ENCODE measurements at places on chromosomes 12 and 14.

DNA sequence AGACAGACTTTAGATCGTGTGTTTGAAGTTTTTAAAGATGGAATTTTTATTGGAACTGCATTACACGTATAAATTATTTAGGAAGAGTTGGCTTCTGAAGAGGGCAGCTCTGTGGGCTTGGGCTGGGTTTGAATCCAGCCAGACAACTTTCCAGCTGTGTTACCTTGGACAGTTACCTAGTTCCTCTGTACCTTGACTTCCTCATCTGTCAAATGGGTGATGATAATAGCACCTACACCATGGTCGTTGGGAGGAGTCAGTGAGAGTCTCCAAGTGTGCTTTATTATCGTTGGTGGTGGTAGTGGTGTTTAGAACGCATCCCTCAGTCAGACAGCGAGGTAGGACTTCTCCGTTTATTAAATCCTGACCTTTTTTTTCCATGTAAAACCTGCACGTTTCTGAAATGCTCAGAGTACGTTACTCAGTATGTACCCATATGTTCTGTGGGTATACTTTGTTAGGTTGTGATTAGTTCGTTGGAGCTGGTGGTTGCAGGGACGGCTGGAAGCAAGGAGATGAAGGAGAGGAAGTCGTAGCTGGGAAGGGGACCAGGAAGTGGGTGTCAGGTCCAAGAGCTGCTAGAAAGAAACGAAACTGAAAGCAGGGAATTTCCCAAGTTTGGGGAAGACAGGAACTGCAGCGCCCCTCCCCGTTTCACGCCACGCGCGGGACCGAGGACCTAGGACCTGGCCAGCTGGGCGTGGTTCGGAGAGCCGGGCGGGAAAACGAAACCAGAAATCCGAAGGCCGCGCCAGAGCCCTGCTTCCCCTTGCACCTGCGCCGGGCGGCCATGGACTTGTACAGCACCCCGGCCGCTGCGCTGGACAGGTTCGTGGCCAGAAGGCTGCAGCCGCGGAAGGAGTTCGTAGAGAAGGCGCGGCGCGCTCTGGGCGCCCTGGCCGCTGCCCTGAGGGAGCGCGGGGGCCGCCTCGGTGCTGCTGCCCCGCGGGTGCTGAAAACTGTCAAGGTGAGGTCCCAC lies at the start of gene OAS3:
OAS3 (plus strand) TSS at position 734 of the 979 bp plus-strand sequence; CDS start at position 791, 57 bp downstream.
- peak; percentile 87 for DNase-seq

GRCh38 chr12:64583771-64584421 lies 26.4 kb upstream of the RASSF3 start:
- no peak for DNase-seq

DNA sequence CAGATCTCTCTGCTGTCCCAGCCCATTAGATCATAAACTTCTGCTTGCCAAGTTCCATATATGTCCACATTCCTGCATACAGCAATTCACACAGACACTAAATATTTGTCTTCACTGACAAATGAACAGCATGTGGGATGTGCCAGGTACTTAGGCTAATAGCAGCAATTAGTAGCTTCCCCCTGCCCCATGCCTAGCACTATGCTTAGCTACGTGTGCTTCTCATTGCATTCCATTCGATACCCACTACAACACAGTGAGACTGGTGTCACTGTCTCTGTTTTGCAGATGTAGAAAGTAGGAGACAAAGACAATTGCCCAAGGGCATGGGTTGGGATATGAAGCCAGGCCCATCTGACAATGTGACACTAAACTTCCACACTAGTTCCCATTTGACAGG lies 308.4 kb downstream of the BCL11B start:
- DNase-seq, result no peak

DNA sequence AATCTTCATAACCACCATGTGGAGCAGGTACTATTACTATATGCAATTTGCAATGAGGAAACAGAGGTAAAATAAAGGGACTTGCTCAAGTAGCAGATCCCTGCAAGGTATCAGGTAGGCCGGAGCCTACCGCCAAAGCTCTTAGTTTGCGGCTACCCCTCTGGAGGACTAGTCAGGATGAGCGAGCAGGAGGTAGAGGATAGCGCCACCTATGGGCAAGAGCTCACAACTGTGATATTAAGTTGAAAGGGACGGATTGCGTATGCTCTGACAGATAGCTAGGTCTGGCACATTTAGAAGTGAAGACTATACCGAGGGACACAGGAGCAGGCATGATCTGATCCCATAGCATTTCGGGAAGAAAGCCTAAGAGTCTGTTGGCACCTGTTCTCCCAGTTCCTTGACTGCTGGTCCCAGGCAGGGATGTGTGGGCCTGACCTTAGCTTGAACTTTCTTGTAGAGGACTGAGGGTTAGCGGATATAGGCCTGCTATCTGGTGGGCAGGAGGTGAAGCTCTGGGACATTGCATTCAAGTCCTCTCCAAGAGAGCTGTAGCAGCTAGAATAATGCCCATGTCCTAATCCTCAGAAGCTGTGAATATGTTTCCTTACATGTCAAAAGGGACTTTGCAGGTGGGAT lies 48.0 kb downstream of the SLC17A8 start:
- DNase-seq, result no peak

DNA sequence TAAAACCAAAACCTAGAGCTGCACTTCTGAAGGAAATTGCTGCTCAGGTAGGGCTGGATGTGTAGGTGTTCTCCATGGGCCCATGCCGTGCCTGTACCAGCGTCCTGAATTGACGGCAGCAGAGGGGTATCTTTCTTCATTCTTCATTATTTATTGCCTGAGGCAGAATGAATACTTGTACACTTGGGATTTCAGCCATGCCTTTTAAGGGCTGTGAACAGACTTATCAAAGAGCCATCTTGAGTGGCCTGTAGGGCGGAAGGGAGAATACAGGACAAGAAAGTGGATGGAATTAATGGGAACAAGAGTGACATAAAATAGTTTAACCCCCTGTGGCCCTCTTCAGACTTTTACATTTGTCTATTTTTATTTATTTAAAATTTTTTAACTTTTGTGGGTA lies 61.4 kb downstream of the RASSF3 start:
- no peak for DNase-seq

DNA sequence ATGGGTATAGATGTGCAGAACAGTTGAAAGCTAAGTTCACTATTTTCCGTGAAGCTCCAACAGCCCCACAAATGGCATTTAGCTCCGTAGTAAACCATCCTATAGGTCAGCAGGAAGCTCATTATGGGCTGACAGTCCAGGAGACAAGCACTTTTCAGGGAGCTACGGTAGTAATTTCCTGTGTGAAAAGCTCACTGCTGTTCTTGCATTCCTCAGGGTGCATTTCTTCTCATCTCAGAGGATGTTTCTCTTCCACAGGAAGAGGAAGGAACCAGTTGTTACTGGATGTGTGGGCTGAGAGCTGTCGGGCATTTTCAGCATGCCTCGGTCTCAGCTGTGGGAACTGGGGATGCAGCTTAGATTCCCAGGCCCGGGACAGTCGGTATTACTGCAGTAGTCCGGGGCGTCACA lies 72.8 kb downstream of the GALNT4 start:
- DNase-seq, result peak; percentile 62

DNA sequence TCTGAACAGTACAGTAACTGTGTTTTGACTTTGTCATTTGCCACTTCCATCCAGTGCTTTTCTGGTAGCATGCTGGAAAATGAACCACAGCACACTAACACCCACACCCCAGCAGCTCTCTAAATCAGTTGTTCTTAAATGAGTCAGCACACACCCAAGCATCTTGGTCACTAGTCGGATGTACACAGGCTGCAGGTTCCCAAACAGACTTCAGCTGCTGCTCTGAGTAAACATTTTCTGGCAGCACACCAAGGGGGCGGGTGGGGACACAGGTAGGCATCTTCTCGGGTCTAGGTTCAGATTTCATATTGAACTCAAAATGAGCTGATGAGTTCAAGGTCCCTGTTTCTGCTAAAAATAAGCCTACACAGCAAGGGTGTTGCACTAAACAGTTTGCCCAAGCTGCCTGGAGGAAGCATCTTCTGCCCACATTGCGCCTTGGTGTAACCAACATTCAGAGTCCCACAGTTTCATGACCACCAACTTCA lies 39.8 kb downstream of the IFNG start:
- no peak for DNase-seq

GRCh38 chr14:81423504-81423903 lies 23.4 kb upstream of the STON2 start:
- DNase-seq, result no peak

GRCh38 chr12:56878010-56878339 lies 56.2 kb downstream of the SDR9C7 start:
- DNase-seq, result no peak

- no peak for DNase-seq
Measured at GRCh38 chr12:103745962-103746361, 95.1 kb downstream of the NT5DC3 start.

GRCh38 chr12:22248121-22248520 lies 86.4 kb downstream of the ST8SIA1 start:
- peak; percentile 48 for DNase-seq

GRCh38 chr14:77967110-77967509 lies 167.2 kb downstream of the ADCK1 start:
- DNase-seq, result no peak

GRCh38 chr12:27424631-27425230 lies 21.8 kb upstream of the SMCO2 start:
- no peak for DNase-seq

DNA sequence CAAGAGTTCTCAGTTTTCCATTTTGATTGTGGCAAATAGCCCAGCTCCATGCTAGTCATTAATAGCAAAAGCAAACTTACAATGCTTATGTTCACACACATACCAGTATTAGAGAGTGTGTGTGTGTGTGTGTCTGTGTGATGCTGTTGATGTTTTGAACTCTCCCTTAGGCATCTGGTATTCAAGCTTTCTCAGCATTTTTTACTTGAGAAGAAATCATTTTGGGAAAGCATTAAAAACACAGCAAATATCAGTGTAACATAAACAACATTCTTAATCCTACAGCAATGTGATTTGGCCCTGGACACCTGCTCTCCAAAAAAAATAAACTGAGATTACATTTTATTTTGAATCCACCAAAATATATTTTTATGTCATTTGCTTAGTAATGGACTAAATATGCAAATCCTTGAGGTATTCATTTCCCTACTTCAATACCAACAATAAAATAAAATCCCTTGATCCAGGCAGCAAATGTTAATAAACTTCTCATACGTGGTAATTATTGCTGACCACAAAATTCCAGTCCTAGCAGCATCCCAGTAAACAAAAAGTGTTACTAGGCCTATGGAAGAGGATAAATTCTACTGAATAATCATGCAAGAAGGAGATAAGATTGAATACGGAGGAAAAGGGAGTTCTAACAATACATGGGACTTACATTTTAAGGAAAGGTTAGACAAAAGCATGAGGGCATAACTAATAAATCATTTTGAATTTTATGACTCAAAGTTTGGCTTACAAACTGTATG lies 249.5 kb upstream of the CLEC14A start:
- DNase-seq, result no peak

DNA sequence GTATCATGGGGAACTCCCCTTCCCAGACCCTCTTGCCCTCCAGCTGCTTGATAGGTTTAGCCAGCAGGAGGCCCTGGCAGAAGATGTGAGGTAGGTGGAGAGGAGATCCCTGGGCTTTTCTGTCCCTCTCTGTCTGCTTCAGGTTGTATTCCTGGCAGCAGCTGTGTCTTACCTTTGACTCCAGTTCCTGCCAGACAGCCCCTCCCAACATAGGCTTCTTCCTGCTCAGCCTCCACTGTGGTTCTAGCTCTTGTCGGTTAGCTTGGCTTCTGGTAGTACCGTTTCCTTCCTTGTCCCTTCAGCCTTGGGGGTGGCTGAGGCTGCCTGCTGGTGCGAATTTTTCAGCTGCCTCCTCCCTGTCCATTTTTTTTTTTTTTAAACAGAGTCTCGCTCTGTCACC lies 215.7 kb upstream of the CRY1 start:
- no peak for DNase-seq

DNA sequence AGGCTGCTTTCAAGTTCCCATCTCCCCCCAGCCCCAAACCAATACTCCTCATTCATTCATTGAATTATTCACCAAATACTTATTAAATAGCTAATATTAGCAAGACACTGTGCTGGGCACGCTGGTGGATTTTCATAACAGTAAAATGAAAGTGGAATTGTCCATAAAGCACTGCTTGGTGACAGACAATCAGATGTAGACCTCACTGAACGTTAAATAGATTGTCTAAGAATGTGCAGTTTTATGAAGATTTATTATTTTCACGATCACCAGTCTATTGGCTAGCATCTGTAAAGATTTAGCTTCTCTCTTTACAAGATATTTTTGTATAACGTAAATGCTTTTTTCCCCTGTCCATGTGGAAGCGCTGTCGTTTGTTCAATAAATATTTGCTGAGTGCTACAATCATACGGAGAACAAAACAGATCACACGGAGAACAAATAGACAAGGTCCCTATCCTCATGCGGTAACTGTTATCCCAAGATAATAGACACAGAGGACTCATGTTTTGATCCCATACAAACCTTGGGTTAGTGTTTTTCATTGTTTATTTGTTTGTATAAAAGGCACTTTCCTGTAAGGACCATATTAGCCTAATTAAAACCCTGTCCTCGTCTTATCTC lies 397.6 kb downstream of the BCAT1 start:
- no peak for DNase-seq

DNA sequence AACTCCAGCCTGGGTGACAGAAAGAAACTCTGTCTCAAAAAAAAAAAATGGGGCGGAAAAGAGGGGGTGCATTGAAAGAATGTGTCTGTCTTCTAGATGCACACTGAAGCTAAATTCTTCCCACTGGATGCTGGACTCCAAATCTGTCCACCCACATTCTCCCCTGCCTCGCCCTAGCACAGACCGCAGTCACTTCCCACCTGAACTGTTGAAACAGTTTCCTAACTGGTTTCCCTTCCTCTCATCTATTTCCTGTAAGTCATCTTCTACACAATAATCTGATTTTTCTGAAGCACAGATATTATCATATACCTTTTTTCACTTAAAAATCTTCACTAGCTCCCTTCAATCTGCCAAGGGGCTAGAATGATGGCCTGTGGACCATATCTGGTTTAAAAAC lies 1.5 kb upstream of the HCAR1 start:
- DNase-seq, result no peak

DNA sequence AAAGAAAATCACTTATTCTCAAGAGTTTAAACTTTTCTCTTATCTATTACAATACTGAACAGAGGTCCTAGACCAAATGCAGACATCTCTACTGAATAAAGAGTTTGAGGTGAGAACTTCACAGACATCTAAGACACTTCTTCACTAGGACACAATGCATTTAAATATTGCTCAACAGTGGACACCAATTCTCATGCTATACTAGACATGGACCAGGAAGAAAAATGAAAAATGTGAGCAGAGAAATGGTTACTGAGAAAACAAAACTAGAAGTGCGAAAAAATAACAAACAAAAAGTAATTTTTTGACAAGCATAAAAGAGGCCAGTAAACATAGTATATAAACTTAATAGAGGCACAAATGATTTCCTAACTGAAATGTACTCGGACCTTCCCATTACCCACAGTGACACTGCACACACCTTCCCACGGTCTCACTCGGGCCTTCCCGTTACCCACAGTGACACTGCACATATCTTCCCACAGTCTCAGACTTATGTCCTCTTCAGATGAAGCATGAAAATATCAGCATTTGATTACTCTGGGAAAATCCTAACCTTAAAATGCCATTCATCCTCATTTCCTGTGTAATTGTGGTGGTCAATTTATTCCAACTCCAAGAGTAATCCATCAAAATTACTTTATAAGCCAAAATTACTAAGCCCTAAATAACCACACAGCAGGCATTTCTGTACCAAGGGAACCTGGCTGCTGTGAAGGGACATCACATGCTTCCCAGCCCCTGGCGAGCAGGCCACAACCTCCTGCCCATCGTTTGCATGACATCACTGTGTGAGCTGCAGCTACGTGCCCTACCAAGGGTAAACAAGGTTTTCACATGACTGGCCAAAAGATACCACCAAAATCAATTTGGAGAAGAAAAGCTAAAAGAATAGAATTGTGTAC lies 6.4 kb downstream of the SLC15A4 start:
- no peak for DNase-seq

GRCh38 chr12:109512608-109513007 lies 35.2 kb downstream of the UBE3B start:
- DNase-seq, result no peak

Data from right forelimb (tissue), 1 donor.